Brain microvascular endothelial cell (primary cell): ENCODE measurements at places on chromosomes 6 and 20.
A peak's percentile ranks its signal among the peaks of the same experiment; 100 is the strongest.

GRCh38 chr20:21982559-21982958 is 277.1 kb downstream of the PAX1 start:
- DNase-seq: peak; percentile 20

DNA sequence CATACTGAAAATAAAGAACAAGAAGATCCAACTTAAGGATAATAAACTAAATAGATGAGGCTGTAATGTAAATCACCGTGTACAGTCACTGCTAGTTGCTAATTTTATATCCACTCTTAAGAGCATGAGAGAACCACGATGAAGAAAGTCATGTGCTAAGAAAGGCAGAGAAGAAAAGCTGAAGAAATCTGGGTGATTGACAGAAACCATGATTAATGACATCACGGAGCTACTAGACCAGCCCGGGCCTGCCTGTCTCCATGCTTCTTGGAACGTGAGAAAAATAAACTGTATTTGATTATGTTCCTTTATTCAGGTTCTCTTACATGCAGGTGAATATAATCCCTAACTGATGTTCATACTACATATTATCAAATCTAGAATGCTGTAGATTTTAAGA is 84.2 kb upstream of the E2F3 start:
- DNase-seq: no peak

DNA sequence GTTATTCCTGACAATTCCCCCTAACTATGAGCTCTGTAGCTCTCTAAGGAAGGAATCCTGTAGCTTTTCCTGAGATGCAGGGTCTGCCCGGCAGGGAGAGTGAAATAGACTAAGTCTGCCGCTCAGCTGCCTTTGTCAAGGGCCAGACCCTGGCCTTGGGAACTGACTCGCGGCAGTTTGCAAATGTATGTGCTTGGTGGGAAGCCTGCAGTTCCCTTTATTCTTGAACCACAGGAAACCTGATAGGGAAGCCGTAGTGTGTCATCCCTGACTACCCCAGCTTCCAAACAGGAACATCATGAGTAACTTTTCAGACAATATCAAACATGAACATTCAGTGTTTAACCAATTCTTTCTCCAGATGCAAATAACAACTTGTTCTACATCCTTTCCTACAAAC is 78.7 kb upstream of the IFNGR1 start:
- peak; percentile 74 for DNase-seq

DNA sequence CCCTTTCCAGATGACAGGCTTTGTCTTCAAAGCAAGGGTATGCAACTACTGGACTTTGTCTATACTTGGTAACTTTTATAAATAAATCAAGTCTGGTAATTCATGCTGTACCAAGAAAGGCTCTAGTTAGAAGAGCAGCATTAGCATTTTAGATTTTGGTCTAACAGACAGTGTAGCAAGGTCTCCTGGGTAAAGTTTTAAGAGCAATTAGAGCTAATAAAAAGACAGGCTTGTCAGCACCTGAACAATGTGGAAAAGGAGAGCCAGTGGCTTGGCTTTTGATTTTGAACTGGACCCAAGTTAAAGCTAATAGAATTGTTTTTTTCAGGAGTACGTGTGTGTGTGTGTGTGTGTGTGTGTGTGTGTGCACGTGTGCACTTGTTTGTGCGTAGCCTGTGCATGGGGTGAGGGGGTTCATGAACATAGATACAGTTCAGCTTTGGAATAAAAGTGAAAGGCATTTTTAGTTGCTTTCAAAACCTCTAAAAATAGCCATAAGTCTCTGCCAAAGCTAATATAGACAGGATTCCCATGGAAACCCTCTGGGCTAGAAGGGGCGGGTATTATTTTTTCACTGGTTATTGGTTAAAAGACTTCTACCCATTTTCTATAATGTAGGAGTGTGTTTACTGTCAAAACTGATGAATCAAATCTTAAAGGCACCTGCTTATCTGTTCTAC is 138.4 kb downstream of the KCNQ5 start:
- peak; percentile 41 for DNase-seq

- peak; percentile 75 for DNase-seq
Observed at GRCh38 chr20:25865715-25866656, 169.3 kb upstream of the ZNF337 start.

DNA sequence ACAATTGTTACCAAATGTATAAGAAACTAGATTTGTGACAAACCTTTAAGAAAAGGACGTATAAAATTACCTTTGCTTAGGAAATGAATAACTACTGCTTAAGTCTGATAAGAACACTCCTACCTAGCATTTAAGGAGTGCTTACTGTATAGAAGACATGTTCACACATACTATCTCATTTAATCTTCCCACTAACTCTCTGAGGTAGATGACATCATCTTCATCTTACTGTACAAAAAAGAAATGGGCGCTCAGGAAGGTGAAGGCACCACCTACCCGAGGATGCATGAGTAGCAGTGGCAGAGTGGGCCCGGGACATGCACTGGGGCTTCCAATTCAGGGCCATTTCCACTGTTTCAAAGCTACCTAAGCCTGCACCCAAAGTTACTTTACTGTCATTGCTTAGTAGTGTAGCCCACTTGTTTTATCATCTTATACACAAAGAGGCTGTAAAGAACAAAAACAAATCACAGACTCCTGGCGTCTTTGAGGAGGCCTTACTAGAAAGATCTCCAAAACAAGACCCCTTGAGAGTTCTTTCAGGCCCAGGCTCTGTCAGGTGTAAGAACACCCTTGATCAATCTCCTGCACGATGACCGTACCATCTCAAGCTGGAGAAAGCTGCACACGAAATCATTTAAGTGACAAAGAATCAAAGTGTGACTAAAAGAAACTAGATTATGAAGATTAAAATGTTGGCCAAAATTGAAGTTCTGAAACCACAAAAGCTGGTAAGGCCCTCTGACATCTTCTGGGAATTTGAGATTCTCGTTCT is 128.0 kb downstream of the INSM1 start:
- DNase-seq: no peak

GRCh38 chr6:162260027-162260426 is 467.5 kb downstream of the PRKN start:
- no peak for DNase-seq

DNA sequence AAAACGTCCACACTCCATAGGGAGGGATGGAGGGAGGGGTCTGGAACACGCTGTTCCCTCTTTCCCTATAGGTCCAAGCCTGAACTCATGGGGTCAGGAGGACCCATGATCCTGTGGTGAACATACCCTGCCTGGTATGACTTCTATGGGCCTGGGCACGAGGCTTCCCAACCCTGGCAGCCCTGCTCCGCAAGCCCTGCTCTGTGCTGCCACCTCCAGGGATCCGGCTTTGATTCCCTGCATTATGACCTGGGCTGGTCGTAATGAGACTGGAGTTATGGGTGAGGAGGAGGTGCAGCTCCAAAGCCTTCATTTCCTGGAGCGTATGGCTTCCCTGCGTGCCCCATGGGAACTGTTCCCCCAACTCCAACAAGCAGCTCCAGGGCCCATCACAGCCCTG is 54.9 kb downstream of the CDH22 start:
- no peak for DNase-seq

GRCh38 chr6:33088931-33089620 is 13.3 kb downstream of the HLA-DPB1 start:
- no peak for DNase-seq
